Osteocyte (in vitro differentiated cells): ENCODE measurements at places on chromosomes 1 and 21.

DNA sequence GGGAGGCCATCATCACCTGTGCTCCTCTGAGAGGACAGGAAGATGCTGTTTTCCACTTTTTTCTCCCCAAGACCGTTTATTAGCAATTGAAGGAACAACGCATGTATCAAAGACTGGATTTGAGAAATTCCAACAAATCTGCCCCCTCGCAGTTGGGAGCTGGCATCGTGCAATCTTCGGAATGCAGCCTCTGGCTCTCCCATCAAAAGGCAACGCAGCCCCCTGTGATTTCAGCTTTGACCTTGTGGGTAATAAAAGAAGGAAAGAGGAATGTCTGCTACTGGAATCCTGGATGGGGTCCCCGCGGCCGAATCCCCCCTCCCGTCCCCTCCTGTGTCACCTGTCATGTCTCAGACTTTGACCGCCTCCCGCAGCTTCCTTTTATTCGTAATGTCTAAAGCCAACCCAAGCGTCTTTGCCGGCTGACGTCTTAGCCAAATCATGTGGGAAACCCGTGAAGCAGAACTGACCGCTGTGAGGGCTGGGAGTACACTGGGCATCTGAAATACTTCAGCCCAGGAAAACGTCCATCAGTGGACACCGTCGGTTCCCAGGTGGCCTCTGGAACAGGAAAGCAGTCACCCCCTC lies 101.5 kb downstream of the WDR4 start:
- no peak overlapping the region for H3K4me3 ChIP-seq
- peaks cover 11% of the 10 kb centered on the region for H3K36me3 ChIP-seq
- H3K4me1 ChIP-seq: peaks cover 10% of the 10 kb centered on the region

DNA sequence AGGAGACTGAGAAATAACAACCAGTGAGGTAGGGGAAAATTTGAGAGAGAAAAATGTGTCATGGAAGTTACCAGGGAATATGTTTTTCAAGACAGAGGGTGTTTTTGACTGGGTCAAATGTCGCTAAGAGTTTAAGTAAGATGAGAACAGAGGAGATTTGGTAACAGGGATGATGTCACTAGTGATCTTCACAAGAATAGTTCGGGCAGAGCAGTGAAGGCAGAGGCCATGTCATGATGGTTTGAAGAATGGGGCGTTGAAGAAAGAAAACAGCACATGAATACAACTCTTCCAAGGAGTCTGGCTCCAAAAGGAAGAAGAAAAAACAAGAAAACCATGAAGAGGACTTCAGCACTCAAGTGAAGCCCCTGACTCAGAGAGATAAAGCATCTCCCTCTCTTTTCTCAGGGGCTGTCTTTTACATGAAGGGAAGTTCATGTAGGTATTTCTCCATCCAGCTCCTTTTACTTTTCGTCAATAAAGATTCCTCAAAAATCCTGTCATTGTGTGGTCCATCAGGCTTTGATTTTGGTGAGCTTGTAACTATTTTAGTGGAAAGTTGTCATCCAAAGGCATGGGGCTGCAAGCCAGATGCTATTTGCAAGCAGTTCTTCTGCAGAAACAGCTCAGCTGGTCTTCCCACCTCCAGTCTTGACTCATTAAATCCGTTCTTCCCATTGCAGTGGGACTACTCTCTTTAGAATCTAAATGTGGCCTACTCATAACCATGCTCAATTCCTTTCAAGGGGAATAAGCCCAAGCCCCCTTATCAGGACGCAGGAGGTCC lies 397.3 kb downstream of the LMX1A start:
- no peak overlapping the region for H3K27ac ChIP-seq
- DNase-seq: no peak

- no peaks in the 10 kb centered on the region for H3K4me1 ChIP-seq
- no peaks in the 10 kb centered on the region for H3K36me3 ChIP-seq
- DNase-seq: no peak
- no peak overlapping the region for H3K27ac ChIP-seq
- no peak overlapping the region for H3K4me3 ChIP-seq
Measured at GRCh38 chr21:30674312-30674711, 31.6 kb downstream of the KRTAP20-3 start.

DNA sequence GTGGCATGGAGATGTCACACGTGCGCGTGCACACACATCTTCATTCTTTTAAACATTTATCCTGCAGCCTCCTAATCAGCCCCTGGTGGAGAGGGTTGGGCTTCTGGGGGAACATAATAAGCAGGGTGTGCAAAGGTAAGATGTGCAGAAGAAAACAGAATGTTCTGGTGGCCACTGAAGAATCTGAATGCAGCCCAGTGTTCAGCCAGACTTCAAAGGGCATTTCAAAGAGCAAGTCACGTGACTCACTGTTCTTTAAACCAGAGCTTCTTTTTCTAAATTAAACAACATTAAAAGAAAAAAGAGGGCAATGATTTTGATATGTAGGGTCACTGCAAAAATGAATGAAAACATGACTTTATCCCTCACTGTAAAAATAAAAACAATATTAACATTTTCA lies 89.8 kb downstream of the ABCA4 start:
- no peaks in the 10 kb centered on the region for H3K27me3 ChIP-seq
- H3K36me3 ChIP-seq: no peaks in the 10 kb centered on the region
- H3K4me1 ChIP-seq: peaks cover 38% of the 10 kb centered on the region
- DNase-seq: no peak
- no peak overlapping the region for H3K27ac ChIP-seq
- H3K4me3 ChIP-seq: no peak overlapping the region

DNA sequence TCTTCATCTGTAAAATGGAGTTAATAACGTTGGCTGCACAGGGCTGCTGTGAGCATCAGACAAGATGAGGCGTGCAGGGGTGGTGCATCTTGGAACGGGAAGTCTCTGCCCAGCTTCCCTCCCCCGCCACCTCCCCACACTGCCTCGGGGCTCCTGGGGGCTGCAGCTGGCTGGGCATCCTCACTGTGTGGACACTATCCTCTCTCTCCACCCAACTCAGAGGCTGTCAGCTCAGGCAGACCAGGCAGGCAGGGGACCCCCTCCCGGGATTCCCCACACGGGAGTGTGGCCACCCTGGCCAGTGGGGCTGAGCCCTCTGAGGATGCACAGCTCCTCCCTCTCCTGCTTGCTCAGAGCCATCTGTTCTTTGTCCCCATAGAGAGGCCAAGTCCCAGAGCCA lies 122.7 kb downstream of the CCDC185 start:
- H3K4me3 ChIP-seq: no peak overlapping the region
- H3K4me1 ChIP-seq: no peaks in the 10 kb centered on the region
- H3K27ac ChIP-seq: no peak overlapping the region
- DNase-seq: no peak
- H3K27me3 ChIP-seq: no peaks in the 10 kb centered on the region
